KG1 (cell line): ENCODE measurements at places on chromosomes 6 and 20.

GRCh38 chr6:31784098-31784925, 7.2 kb upstream of the VWA7 start:
- no peak for DNase-seq

DNA sequence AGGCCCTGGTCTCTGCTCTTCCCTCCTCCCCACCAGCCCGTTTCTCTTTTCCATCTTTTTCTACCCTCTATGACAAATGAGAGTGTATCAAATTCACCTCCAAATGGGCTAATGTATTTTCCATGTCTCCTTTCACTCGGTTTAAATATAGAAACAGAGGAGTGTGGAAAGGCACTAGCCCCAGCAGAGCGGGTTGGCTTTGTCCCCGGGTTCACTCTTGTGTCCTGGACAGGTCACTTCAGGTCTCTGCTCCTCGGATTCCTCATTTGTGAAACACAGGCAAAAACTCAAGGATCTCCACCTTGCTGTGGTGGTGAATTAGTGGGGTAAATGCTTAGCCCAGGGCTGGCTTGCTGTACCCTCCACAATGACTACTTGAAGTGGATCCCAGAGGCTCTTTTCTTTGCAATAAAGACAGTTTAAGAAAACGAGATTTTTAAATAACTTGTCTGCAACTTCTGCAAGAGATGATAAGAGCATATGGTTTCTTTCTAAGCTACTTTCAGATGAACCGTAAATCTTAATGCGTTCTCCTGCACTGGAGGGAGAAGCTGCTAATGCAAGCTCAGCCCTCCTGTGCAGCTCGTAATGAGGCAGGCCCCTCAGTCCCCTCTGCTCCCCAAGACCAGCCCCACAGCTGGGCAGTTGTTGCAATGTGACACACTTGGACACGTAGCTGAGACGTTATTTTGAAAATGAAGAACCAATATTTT, 292.9 kb downstream of the THBS2 start:
- no peak for DNase-seq

- no peak for DNase-seq
Observed at GRCh38 chr6:48568856-48569255, 457.9 kb upstream of the PTCHD4 start.

GRCh38 chr20:10219452-10219791, 792 bp downstream of the SNAP25 start:
- peak; percentile 23 for DNase-seq

DNA sequence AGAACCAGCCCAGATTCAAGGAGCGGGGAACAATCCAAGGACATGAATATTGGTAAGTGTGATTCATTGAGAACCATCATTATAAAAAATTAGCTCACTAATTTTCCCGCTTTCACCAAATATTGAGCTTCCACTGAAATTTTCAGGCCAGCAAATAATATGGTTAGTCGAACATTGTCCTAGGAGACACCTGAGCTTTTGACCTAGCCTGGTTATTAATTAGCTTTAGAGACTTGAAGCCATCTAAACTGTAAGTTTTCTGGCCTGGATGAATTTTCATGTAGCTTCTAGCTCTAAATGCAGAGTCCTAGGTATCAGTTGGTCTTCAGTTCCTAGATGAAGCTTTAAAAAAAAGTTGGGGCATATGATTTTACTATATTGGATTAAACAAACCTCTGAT, 17.1 kb upstream of the RALGAPA2 start:
- no peak for DNase-seq

GRCh38 chr6:121596441-121596840, 161.0 kb downstream of the GJA1 start:
- no peak for DNase-seq

- DNase-seq, result no peak
Observed at GRCh38 chr6:86030875-86031274, 388.2 kb upstream of the SYNCRIP start.

- no peak for DNase-seq
Observed at GRCh38 chr6:113182370-113183141, 674.6 kb upstream of the MARCKS start.

DNA sequence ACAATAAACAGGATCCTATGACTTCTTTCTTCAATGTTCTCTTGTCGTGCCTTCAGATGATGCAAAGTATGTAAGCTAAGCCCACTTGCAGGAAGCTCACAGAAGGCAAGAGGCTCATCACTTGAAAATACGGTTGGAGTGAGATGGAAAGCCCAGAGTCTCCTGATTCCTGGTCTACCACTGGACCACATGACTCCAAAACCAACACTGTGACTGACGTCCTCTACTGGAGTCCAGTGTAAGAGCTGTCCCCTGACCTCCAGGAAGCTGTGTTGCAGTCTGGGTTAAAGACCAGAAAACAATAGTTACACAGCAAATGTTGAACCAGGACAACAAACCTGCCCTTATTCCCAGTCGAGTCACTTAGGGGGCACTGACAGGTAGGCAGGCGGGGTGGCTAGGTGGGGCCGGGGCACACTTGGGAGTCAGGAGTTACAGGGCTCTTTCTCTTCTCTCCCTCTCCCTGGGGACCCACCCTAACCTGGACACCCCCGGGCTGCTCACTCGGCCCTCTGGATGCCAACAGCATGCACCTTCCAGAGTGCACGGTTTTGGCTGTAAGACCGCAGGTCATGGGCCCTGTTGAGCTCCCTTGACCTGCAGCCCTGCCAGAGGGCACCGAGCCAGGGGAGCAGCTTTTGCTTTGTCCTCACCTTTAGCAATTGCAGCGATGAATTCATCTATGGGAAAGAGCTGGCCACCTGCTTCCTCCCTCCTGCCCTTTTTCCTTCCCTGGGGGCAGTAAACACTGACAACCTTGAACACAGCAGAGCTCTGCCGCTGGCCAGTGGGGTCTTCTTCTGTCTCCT, 7.4 kb downstream of the PCK1 start:
- DNase-seq, result no peak

DNA sequence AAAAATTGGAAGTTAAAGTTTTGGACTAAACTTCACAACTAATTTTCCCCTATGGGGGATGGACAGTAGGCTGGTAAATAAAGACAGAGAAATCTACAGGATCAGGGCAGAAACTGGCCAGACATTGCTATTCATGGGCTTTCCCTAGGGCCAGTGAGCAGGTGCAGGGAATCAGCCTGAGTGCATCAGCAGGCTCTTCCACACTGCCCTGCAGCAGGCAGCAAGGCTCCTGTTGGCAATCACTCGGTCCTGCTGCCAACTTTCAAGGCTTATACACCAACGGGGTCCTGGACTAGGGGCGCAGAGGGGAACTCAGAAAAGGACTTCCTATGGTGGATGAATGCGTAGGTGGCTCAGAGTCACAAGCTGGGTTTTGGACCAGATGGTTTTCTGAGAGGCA, 59.8 kb upstream of the NHSL1 start:
- DNase-seq, result no peak

- DNase-seq, result no peak
Observed at GRCh38 chr6:159035891-159036290, 8.9 kb downstream of the TAGAP start.

- DNase-seq, result no peak
Observed at GRCh38 chr6:4180652-4181255, 45.4 kb upstream of the ECI2 start.

- no peak for DNase-seq
Observed at GRCh38 chr20:56212091-56212490, 36.4 kb upstream of the MC3R start.

DNA sequence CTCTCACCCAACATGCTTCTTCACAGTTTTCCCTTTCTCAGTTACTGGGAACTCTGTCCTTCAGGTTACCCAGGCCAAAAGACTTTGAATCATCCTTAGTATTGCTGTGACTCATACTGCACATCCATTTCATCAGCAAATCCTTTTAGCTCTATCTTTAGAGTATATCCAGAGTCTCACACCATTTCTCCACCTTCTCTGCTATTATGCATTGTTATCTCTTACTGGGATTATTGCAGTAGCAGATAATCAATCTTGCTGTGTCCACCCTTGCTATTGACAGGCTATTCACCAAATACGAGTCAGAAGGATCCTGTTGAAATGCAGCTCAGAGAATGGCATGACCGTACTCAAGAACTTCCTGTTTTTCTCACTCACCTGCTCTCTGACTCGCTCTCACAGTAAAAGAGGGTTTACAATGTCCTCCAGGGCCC, 57.3 kb downstream of the BCKDHB start:
- no peak for DNase-seq

GRCh38 chr6:112245511-112246203, 8.7 kb downstream of the LAMA4 start:
- no peak for DNase-seq

GRCh38 chr6:14743474-14744211, 502.2 kb upstream of the JARID2 start:
- no peak for DNase-seq

- DNase-seq, result no peak
Observed at GRCh38 chr20:36377348-36378326, 71.5 kb downstream of the DLGAP4 start.

GRCh38 chr6:5230081-5230480, 30.7 kb downstream of the LYRM4 start:
- DNase-seq, result no peak

GRCh38 chr6:105136431-105137350, 43.1 kb downstream of the POPDC3 start:
- DNase-seq, result no peak

GRCh38 chr6:48564036-48564820, 453.2 kb upstream of the PTCHD4 start:
- DNase-seq, result no peak

DNA sequence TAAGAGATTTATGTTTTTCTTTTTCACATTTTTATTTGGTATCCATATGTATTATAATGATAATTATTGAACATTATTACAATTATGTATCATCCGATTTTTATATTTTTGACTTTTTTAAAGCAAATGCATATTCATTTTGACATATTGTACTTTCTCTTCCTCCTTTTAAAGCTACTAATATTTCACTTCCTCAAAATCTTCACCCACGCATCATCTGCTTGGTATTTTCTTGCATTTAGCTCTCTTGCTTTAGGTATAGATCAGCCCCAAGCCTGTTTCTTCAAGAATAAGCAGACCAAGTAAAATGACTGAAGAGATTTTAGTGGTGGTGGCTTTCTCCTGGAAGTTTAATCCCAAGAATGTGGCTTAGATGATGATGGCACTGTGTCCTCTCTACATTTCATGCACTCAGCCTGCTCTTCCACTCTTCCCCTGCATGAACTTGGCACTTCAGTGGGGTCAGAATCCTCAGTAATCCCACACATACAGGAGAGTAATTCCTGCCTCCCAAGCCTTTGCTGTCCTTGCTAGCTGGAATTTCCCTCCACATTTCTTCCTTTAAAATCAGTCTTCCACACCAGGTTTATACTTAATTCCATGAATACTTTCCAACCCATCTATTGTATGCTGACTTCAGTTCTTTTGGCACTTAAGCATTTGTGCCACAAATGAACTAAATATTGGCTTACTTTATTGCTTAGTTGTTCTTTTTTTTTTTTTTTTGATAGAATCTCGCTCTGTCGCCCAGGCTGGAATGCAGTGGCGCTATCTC, 8.2 kb downstream of the NCOA7 start:
- DNase-seq, result no peak

- peak; percentile 11 for DNase-seq
Observed at GRCh38 chr20:4371623-4372251, 350.0 kb upstream of the PRND start.

- DNase-seq, result no peak
Observed at GRCh38 chr6:252775-253535, 39.3 kb upstream of the DUSP22 start.

- no peak for DNase-seq
Observed at GRCh38 chr6:105835373-105835772, 250.8 kb upstream of the PRDM1 start.

- no peak for DNase-seq
Observed at GRCh38 chr20:59958123-59958522, at the start of gene CDH26. Gene CDH26, plus strand, starts transcription at chr20:59958423. Its CDS starts 304 bp downstream, at chr20:59958727.

GRCh38 chr6:117568831-117569410, 33.4 kb downstream of the GOPC start:
- DNase-seq, result no peak

DNA sequence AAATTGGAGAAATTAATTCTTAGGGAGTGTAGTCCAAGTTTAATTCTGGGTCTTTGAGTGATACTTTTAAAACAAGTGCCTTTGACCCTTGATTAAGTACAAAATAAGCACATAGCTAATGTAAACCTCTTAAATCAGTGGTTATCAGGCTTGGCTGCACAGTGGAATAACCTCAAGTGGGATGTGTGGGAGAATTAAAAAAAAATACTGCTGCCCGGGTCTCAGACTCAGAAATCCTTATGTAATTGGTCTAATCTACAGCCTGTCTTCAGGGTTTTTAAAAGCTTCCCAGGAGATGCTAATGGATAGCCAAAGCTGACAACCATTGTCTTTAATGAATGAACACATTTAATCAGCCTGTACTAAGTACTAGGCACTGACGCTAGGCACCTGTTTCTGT, 28.5 kb upstream of the TMEM14A start:
- no peak for DNase-seq

DNA sequence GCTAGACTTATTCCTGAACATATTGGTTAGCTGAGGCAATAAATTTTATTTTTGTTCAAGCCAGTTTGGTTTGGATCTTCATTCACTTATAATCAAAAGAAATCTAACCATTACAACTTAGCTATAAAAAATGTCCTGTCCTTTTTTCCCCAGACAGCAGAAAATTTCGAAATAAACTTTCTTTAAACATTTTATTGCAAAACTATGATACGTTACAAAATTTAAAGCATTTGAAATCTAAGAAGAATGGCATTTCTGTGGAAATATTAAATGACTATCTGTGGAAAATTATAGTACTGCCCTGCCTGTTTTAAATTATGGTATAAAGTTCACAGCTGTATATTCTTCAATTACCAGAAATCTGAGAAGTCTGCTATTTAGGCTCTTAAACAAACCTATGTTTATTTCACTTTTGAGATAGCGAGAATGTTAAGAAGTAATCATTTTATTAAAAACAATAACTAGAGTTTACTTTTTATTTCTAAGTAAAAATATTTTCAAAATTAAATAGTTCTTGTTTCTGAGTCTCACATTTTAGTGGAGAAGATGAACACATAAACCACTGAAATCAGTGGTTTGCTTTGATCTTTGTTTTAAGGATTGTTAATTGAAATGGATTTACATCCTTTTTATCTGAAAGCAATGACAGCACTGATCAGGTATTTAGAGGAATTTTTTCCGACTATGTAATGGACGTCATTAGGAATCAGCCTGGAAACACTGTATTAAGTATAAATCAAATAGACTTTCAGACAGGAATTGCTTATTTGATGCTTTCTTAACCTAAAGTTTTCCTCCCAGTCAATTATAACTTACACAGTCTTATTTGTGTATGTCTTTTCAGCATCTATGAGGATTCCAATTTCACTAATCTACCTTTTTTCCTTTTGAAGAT, 553.7 kb downstream of the COL12A1 start:
- DNase-seq, result no peak

- DNase-seq, result no peak
Observed at GRCh38 chr6:19812512-19813119, 24.6 kb upstream of the ID4 start.
